Stimulated activated naive CD4-positive, alpha-beta T cell (primary cell): ENCODE measurements at places on chromosomes 12 and 14.

DNA sequence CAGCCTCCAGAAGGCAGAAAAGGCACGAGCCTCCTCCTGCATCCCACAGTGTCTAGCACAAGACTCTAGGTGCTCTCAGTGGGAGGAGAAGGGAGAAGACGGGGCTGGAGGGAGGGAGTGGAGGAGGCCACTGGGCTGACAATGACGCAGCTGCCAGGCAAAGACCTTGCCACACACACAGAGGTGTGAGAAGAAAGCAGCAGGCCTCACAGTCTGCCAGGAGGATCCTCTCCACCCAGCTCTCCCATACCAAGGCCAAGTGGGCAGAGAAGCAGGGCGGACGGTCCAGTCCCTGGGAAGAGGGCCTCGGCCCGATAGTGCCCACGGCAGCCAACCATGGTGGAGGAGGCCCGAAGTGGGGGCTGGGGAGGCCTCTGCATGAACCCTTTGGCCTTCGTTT, 78.9 kb downstream of the NCOR2 start:
- no peak for DNase-seq

GRCh38 chr12:70919597-70920035, 922 bp downstream of the PTPRR start:
- no peak for DNase-seq

- DNase-seq, result no peak
Observed at GRCh38 chr14:78933948-78934524, 763.9 kb downstream of the NRXN3 start.

DNA sequence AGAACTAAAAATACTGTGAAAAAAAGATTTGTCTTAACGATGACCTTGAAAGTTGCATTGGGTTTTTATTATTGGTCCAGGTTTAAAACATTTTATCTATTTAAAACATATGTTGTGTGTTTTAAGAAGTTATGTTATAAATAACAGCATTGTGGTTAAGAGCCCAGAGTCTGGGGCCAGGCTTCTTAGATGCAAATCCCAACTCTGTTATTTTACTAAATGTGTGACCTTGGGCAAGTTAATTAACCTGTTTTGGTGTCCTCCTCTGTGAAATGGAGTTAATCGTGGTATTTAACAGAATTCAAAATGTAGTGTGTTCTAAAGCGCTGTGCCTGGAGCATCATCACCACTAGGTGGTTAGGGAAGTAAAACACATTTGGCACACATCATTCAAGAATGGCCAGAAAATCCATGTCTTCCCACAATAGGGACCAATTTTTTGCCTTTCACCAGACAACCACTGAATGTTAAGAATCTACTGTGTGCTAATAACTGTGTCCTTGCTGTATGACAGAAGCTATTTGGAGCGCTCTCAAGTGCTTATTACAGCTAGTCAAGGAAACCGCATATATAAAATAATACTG, 133.3 kb downstream of the MON2 start:
- DNase-seq, result no peak

DNA sequence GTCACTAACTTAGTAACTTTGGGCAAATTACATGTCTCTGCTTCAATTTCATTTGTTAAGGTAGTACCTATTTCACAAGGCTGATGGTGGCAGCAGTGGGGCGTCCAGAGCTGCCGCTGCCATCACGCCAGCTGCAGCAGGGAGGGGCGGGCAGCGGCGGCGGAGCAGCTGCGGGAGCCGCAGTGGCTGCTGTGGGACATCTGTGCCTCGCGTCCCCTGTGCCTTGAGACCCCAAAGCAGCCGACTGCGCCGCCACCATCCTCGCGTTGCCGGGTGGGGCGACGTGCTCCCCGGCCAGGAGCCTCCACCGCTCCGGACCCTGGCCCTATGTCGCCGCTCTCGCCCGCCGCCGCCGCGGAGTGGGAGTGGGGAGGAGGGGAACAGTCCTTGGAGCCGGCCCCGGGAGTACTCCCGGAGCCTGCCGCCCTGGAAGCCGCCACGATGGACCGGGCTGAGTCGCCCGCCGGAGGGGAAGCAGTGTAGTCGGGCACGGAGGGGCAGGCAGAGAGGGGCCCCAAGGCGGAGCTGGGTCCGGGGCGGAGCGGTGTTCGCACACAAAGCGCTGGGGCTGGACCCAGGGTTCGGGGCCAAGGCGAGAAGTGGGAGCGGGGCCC, 51.4 kb downstream of the A2M start:
- peak; percentile 62 for DNase-seq

- DNase-seq, result no peak
Observed at GRCh38 chr12:113220593-113221180, 577 bp upstream of the TPCN1 start.

DNA sequence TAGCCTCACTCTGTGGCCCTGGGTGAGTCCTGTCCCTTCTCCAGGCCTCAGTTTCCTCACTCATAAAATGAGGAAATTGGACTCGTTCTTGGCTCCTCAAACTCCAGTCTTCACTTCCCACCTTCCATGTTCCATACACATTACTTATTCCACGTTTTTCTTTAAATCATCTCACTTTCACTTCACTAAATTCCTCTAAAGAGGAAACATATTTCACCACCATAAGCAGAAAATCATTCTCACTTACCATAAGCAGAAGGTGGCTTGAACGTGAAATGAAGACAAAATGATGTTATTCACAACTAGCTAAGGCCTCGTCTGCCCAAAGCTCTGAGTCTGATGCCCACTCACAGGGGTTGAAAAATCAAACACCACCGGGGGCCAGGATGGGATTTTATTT, 278.3 kb downstream of the ADGRD1 start:
- no peak for DNase-seq

DNA sequence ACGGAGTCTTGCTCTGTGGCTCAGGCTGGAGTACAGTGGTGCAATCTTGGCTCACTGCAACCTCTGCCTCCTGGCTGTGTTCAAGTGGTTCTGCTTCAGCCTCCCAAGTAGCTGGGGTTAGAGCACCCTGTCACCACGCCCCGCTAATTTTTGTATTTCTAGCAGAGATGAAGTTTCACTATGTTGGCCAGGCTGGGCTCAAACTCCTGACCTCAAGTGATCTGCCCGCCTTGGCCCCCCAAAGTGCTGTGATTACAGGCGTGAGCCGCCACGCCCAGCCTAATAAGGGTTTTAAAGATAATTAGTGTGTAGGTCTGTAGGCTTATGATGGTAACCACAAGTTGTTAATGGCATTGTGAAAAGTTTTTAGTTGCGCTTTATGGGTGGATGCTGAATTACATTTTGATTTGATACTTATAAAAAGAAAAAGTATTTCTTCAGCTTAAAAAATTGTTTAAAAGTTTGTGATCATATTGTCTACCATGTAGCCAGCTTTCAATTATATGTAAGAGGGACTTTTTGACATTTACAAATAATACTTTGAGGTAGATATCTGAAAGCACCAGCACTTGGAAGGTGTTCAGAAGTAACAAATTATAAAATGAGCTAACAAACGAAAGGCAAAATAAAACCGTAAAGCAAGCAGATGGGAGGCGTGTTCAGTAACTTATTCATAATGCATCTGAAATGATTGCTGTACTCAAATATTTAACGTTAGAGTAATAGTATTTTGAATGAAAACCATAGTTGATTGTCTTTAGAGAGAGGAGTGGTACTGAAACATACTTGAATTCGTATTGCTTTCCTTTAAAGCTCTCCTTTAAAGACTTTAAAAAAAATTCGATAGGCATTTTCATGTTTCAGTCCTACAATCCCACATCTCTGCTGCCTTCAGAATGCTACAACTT, 37.1 kb downstream of the MDM2 start:
- DNase-seq, result no peak

GRCh38 chr12:43044241-43044640, 454.7 kb upstream of the PRICKLE1 start:
- DNase-seq, result no peak

DNA sequence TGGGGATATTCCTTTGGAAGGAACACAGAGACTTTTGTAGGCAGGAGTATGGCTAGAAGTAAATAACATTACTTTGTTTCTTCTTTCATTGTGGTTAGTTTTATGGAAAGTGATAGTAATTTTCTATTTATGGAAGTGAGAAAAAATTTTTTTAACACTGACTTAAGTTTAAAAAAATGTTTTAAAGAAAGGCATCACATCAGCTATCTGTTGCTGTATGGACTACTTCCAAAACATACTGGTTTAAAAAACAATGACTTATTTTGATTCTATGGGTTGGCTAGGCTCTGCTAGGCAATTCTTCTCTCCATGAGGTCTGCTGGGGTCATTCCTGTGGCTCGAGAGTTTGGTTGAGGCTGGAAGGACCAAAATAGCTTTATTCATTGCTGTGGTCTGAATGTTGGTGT, 31.7 kb upstream of the SLC38A2 start:
- no peak for DNase-seq

- DNase-seq, result no peak
Observed at GRCh38 chr12:47311568-47311967, 231.8 kb upstream of the AMIGO2 start.

DNA sequence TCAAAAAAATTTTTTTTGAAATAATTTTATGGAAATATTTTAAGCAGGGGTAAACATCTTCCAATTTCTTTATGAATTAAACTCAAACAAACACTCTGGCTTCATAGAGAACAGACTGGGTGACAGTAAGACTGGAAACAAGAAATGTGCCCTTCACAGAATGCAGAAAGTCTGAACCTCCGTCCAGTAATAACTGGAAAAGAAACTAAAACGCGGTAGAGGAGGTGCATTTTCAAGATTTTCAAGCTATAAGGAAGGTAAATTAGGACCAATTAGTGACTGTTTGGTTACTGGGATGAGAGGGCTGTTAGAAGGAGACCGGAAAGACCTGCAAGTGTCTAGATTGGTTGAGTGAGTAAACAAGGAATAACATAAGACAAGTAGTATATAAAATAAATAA, 245.7 kb downstream of the CEP128 start:
- DNase-seq, result no peak

DNA sequence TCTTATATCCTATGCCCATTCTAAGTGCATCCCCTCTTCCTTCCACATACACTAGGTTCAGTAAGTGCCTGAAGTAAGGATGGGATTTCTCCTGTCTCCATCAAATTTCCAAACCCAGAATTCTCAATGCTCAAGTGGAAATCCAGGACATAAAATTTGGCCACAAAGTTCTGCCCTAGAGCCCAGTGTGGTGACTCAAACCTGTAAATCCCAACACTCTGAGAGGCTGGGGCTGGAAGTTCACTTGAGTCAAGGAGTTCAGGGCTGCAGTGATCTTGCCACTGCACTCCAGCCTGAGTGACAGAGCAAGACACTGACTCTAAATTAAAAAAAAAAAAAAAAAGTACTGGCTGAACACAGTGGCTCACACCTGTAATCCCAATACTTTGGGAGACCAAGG, 4.5 kb upstream of the ARF3 start:
- no peak for DNase-seq

DNA sequence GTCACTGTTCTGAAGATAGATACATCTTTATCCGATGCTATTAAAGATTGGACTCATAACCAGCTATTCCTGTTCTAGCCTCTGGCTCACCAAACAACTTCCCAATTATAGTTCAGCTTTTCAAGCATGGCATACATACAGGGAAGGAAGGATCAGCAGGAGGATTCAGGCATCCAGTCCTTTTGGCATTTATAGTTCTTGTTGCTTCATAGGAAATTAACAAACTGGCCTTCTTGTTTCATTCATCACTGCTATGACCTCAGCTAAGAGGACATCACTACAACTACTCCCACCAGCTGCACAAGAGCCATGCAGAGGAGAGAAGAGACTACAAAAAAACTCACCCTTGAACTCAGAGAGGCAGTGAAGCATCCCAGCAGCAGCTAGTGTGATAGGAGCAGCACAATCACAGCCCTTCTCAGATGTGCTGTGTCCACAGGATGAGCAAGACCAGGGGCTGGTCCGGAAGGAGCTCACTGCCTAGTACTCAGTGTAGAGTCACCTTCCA, 100.5 kb downstream of the SPTSSA start:
- DNase-seq, result no peak

DNA sequence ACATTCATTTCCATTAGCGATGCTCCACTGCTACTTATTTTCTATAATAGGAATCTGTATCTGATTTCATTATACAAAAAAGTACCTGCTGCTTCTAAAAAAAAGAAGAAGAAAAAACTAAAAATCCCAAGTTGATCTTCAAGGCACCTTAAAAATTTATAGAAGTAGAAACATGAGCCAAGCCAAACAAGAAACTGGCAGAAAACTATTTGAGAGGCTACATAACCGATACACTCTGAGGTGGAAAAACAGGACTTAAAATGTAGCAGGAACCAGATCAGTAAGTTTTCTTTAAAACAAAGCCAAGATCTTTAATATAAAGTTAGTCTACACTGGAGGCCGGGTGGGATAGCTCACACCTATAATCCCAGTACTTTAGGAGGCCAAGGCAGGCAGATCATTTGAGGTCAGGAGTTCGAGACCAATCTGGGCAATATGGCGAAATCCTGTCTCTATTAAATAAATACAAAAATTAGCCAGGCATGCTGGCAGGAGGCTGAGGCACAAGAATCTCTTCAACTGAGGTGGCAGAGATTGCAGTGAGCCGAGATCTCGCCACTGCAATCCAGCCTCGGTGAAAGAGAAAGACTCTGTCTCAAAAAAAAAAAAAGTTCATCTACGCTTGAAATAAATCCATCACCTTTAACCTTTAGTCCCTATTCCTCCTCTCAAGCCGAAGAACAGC, 278.6 kb downstream of the MED13L start:
- no peak for DNase-seq

- DNase-seq, result no peak
Observed at GRCh38 chr14:21822109-21822508, 148.5 kb upstream of the OR4E1 start.

GRCh38 chr12:11040162-11040561, 9.0 kb upstream of the TAS2R31 start:
- no peak for DNase-seq

GRCh38 chr12:132634411-132634990, 15.9 kb downstream of the P2RX2 start:
- no peak for DNase-seq

GRCh38 chr12:107159384-107159900, 66.1 kb upstream of the CRY1 start:
- DNase-seq, result no peak

- no peak for DNase-seq
Observed at GRCh38 chr12:14910090-14910915, 24.6 kb upstream of the MGP start.

GRCh38 chr14:32183151-32184058, 18.4 kb upstream of the RNU6-7 start:
- DNase-seq, result no peak

- DNase-seq, result no peak
Observed at GRCh38 chr14:70898111-70898745, 9.0 kb upstream of the PCNX1 start.

DNA sequence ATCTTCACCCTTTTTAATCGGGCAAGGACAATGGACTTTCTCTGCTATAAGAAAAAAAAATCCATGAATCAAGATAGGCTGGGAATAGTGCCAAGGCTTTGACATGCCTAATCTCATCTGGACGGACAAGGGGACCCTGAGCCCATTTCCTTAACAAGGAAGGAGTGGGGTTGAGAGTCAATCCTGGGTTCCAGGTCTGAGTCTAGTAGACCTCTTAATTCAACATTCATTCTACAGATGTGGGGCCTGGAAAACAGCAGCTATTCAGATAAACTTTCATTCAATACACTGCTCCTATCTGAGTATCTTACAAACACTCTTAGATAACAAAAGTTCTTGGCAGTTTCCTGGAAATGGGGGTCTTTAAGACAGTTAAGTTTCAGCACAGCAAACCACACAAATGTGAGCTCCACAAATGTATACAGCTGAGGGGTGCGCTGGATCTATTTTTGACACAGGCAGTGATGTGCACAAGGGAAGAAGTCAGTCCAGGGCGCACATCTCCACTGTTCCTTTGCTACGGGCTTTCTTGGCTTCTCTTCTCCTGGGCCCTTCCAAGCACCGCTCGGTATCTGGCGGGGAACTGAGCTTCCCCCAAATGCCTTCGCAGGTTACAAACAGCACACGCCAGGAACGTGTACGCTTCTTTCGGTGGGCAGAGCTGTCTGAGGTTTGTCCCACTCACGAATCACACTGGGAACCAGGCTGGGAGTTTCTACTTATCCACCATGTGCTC, 82.2 kb upstream of the GPR68 start:
- DNase-seq, result no peak
